ENCODE measurements at places on chromosomes 5 and 9. TPM values are rescaled to one million over a fixed set of nuclear protein-coding genes. Genes with fewer than 3 reads are reported as not detected.

Gene LRRC19
- not detected for total RNA-seq

Gene CDC25C
- 12.9 TPM for total RNA-seq

Gene LCN9
- total RNA-seq = not detected

- no peaks in the 10 kb centered on the region for H3K36me3 ChIP-seq
- H3K27me3 ChIP-seq = peaks cover 8% of the 10 kb centered on the region
- peak overlapping the region; percentile 58 for H3K27ac ChIP-seq
- no peak for DNase-seq
Measured at GRCh38 chr9:114538241-114538640, 33.0 kb upstream of the WHRN start.

Gene THBS4
- 9.2 TPM for total RNA-seq

- no peak overlapping the region for H3K4me3 ChIP-seq
- H3K4me1 ChIP-seq = no peaks in the 10 kb centered on the region
- no peak overlapping the region for H3K27ac ChIP-seq
- DNase-seq = no peak
Measured at GRCh38 chr5:103059525-103059924, 60.4 kb downstream of the GIN1 start.

- H3K36me3 ChIP-seq = peaks cover 44% of the 10 kb centered on the region
- no peaks in the 10 kb centered on the region for H3K27me3 ChIP-seq
- no peaks in the 10 kb centered on the region for H3K4me1 ChIP-seq
- H3K4me3 ChIP-seq = no peak overlapping the region
Measured at GRCh38 chr5:172906436-172906835, 52.8 kb upstream of the RPL26L1 start.

Gene PCDHA11
- total RNA-seq = 0.05 TPM

DNA sequence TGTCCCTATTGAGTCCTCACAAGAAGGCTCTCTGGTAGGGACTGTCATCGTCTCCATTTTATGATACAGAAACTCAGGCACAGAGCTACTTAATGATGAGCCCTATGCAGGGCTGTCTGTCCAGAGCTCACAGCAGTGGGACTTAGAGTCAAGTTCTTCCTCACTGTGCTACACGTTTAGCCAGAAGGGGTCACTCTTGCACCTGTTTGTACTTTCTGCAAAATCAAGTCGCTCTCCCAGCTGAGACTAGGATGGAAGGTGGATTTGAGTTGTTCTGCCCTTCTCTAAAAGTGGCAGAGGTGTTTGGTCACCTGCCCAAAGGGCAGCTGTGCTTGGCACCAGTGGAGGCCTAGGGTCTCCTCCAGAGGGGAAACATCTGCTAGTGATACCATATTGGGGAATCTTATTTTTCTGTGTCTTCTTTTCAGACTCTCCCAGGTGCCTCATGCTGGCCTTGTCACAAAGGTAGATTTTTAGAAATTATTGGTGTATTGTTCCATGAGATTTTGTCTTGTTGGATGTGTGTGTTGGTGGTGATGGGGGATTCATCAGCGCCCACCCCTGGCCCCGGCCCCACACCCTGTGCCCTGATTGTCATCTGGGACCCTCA is 104.2 kb downstream of the PPARGC1B start:
- peaks cover 3% of the 10 kb centered on the region for H3K36me3 ChIP-seq
- DNase-seq = peak; percentile 79
- H3K27ac ChIP-seq = no peak overlapping the region
- no peak overlapping the region for H3K4me3 ChIP-seq

DNA sequence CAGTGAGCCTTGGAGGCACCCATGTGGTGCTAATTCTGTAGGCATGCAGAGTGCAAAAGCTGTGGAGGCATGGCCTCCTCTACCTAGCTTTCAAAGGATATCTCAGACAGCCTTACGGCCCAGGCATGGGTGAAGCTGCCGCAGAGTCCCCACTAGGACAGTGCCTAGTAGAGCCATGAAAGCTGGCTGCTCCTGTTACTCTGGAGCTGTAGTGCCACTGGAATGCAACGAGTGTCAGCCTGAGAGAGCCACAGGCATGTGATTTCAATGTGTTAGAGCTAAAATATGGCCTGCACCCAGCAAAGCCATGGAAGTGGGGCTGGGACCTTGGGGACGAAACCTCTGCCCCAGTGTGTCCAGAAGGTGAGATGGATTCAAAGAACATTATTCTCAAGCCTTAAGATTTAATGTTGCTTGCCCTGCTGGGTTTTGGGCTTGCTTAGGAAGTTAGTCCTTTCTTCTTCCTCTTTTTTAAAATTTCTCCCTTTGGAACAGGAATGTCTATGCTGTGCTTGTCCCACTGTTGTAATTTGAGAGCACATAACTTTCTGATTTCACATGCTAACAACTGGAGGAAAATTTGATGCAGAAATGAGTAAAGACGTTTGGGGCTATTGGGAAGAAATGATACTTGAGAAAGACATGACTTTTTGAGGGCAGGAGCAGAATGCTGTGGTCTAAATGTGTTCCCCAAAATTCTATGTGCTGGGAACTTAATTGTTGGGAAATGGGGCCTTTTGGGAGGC is 298.4 kb downstream of the PSAT1 start:
- no peak for DNase-seq
- no peaks in the 10 kb centered on the region for H3K4me1 ChIP-seq
- H3K27ac ChIP-seq = no peak overlapping the region
- no peak overlapping the region for H3K4me3 ChIP-seq
- H3K27me3 ChIP-seq = no peaks in the 10 kb centered on the region

Gene FOXD4L3
- 0.94 TPM for total RNA-seq

Data from thymus (tissue), 14 donors.